ENCODE measurements at places on chromosomes 3 and 15.

- no peak for DNase-seq
Measured at GRCh38 chr3:195886181-195887141, 21.9 kb downstream of the TNK2 start.

DNA sequence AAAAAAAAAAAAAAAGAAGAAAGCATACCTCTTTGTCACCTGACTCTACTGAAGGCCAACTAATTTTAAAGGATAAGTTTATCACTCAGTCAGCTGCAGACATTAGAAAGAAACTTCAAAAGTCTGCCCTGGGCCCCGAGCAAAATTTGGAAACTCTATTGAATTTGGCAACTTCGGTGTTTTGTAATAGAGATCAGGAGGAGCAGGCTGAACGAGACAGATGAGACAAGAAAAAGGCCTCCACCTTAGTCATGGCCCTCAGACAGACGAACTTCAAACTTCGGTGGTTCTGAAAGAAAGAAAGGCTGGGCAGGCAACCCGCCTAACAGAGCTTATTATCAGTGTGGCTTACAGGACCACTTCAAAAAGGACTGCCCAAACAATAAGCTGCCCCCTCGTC lies 18.5 kb downstream of the GLDN start:
- no peak for DNase-seq

- DNase-seq = no peak
Measured at GRCh38 chr3:64179249-64179648, 46.0 kb downstream of the PRICKLE2 start.

DNA sequence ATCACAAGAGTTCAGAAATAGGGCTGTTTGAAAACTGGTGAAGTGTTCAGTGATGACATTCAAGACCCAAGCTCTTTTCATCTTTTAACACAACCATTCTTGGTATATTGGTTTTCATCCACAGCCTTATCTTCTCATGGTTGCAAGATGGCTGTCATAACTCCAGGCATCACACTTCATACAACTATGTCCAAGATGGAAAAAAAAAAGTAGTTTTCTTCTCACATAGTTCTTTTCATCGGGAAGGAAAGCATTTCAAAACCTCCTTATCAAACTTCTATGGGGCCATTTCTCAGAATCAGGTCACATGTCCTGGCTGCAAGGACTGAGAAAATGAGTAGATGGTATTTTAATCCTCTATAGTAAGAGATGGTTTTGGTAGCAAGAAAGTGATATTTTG lies 21.1 kb upstream of the MFSD1 start:
- DNase-seq = no peak

DNA sequence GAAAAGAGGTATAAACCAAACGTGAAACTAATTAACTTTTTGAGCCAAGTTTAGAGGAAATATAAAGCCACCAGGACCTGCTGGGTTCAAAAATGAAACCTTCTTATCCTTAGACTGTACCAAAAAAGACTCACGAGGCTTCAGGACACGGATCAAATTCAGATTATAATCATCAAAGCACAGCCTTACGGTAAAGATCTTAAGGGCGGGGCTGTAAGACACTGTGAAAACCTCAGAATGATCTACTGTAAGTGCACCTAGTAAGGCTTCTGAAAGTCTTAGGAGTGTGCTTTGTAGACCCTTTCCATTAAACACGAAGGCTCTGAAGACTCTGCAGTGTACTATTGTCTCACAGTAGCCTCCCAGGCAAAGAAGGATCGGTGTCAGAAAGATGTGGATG lies 26.8 kb downstream of the TARS3 start:
- no peak for DNase-seq

- no peak for DNase-seq
Measured at GRCh38 chr15:56984681-56985481, 66.4 kb downstream of the TCF12 start.

GRCh38 chr15:64096668-64097384 lies 1.0 kb downstream of the SNX1 start:
- no peak for DNase-seq

- no peak for DNase-seq
Measured at GRCh38 chr3:169457807-169458697, 205.5 kb downstream of the MECOM start.

DNA sequence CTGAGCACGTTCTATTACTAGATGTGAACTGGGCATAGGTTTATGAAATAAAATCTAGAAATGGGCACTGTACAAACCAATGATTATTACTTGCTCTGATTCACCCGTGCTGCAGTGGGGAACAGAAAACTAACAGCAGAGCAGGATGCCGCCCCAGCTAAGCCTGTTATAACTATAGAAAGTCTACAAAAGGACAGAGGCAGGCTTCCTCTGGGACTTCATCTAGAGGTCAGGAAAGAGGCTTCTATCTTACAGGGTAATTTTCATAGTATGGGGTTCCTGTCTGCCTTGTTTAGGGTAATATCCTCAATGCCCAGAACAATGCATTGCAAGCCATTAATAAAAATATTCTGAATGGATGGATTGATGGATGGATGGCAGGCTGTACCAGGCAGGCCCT lies 177.0 kb upstream of the TBL1XR1 start:
- DNase-seq = no peak

- no peak for DNase-seq
Measured at GRCh38 chr3:69385723-69386555, at the start of gene FRMD4B. FRMD4B (minus strand) TSS chr3:69386088; CDS start chr3:69385989, 99 bp downstream.

DNA sequence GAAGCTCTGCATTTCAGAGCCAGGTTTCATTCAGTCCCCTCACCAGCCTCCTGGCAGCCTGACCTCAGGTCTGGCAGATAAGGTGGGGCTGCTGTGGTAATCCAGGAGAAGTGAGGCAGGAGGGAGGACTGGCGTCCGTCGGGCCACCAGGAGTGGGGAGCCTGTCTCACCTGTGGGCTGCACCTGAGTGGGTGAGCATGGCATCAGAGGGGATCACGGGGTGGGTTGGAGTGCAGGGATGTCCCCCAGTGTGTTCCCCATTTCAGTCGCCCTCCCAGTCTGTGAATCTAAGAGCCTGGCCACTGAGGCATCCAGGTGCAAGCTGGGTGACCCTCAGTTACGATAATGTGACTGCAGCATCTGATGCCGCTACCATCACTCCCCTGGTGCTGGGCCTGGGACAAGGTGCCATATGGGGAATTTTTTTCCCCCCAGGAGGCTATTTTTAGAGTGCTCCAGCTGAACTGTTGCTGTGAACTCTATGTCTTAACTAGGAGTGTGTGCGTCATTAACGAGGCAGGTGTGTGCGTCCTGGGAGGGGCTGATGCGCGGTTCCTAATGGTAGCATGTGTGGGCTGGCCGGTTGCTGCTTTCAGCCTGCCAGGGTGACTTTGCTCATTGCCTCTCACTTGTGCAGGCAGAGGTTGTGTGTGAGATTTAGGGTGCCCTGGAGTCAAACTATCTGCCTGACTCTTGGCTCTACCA lies 165.2 kb downstream of the SLCO3A1 start:
- no peak for DNase-seq

DNA sequence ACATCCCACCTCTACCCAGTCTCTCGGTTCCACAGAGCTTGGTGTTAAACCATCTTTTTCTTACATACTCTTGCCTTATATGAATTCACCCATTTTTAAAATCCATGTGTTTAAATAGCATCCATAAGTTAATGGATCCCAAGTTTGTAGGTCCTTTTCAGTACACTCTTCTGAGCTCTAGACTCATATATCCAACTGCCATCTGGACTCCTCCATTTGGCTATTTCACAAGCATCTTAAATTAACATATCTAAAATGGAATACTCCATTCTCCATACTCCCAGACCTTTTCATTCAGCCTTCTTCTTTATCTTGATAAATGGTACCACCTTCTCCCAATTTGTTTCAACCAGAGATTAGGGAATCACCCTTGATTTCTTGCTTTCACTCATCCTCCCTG lies 113.4 kb downstream of the CHST2 start:
- no peak for DNase-seq

DNA sequence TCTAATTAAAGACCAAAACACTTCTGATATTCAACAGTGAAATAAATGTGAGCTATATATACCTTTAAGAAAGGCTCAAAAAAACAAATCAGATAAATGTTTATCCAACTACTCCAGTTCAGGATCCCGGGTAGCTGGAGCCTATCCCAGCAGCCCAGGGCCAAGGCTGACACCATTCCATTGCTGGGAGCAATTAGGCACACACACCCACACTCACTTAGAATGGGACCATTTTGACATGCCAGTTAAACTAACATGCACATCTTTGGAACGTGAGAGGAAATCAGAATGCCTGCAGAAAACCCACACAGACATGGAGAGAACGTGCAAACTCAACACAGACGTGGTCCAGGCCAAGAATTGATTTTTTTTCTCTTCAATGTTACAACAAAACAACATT lies 30.0 kb upstream of the PLSCR4 start:
- no peak for DNase-seq

GRCh38 chr3:44992555-44993470 lies 16.8 kb downstream of the EXOSC7 start:
- no peak for DNase-seq

DNA sequence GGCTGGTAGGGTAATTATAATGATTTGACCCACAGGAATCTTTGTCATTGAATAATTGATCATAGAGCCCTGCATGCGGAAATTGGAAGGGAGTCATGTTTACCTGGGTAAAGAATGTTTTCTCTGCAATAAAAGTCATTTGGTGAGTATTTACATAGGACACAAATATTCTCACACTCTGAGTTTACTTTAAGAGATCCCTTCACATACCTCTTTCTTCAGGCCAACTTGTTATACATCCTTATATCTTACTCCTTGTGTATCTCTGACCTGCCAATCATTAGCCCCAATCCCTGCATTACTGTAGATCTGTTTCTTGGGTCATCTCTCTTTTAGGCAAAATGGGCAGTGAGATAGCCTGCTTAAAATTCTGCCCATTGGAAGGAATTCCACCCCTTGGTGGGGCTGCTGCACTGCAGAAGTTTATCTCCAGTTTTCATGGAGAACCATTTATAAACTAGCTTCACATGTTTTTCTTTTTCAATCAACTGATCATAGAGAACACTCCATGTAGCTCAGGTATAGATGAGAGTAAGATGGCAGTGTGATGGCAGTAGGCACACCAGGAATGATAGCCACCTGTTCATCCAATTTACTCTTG lies 46.2 kb downstream of the ILDR1 start:
- no peak for DNase-seq

- DNase-seq = no peak
Measured at GRCh38 chr3:59798372-59799086, 748.7 kb upstream of the CFAP20DC start.

- DNase-seq = no peak
Measured at GRCh38 chr3:16759227-16759903, 125.4 kb upstream of the PLCL2 start.

GRCh38 chr3:151838574-151839312 lies 24.8 kb downstream of the AADAC start:
- peak; percentile 60 for DNase-seq

Measured in right renal pelvis (tissue), 4 donors.